ENCODE measurements at places on chromosomes 1 and 21. TPM values are rescaled to one million over a fixed set of nuclear protein-coding genes. Genes with fewer than 3 reads are reported as not detected.

- DNase-seq = no peak
Measured at GRCh38 chr1:14615549-14616218, 17.2 kb downstream of the KAZN start.

DNA sequence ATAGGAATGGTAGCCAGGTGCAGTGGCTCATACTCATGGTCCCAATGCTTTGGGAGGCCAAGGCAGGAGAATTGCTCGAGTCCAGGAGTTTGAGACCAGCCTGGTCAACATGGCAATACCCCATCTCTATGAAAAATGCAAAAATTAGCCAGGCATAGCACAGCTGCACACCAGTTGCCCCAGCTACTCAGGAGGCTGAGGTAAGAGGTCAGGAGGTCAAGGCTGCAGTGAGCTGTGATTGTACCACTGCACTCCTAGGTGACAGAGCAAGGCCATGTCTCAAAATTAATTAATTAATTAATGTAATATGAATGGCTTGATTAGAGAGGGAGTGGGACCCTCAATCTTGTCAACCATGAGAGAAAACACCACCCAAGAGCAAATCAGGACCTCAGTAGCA, 198.7 kb upstream of the DUSP10 start:
- no peak for DNase-seq

- peak; percentile 84 for DNase-seq
Measured at GRCh38 chr21:38913120-38913892, 107.6 kb downstream of the ETS2 start.

- DNase-seq = no peak
Measured at GRCh38 chr1:194466706-194467105, 1280.3 kb upstream of the B3GALT2 start.

- DNase-seq = no peak
Measured at GRCh38 chr21:35128536-35128935, 79.4 kb upstream of the RUNX1 start.

DNA sequence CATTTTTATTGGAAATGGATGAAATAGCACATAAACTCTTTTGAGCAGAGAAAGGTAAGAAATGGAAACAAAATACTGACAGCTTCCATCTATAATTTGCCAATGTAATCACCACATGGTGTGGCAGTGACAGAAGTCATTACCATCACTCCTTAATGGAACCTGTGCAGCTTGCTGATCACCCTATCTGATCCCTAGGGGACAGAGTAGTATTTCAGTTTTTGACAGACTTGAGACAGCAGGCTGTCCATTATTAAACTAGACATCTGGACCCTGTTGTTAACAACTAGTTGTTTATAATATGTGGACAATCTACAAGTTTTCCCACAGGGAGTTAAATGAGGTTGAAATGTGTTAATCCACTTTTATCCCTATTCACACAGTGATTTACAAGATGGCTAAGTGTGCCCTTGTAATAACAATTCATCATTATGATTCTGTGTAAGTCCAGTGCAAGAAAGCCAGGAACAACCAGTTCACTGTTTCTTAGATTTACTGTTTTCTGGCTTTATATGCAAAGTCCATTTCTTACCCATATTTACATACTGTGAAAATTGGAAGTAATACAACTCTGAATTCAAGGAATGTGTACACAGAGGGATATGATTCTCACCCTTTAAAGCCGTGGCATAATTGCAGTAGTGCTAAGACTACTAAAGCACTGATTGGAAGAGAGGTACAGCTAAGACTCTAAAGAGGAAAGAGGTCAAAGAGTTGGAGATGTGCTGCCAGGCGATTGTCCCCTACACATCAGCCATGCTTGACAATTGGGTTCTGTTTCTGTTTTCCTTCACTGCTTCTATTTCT, 9.1 kb downstream of the KCNT2 start:
- no peak for DNase-seq

- DNase-seq = no peak
Measured at GRCh38 chr1:203913073-203913521, 51.7 kb downstream of the SNRPE start.

DNA sequence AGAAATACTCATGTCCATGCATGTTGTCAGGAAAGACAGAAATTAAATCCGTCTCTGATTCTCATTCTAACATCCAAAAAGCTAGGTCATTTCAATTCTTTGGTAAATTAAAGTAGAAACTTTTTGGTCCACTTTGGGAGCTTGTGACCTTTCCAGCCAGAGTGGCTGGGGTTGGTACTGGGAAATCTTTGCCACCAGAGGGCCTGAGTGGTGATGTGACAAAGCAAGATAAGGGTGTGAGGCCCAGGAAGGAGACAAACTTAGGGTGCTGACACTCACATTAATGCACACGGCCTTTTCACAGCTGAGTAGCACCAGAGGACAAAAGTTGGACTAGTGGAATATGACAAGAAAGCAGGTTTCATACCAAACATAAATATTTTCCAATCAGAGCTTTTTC, 144.3 kb downstream of the DNM3 start:
- DNase-seq = no peak

DNA sequence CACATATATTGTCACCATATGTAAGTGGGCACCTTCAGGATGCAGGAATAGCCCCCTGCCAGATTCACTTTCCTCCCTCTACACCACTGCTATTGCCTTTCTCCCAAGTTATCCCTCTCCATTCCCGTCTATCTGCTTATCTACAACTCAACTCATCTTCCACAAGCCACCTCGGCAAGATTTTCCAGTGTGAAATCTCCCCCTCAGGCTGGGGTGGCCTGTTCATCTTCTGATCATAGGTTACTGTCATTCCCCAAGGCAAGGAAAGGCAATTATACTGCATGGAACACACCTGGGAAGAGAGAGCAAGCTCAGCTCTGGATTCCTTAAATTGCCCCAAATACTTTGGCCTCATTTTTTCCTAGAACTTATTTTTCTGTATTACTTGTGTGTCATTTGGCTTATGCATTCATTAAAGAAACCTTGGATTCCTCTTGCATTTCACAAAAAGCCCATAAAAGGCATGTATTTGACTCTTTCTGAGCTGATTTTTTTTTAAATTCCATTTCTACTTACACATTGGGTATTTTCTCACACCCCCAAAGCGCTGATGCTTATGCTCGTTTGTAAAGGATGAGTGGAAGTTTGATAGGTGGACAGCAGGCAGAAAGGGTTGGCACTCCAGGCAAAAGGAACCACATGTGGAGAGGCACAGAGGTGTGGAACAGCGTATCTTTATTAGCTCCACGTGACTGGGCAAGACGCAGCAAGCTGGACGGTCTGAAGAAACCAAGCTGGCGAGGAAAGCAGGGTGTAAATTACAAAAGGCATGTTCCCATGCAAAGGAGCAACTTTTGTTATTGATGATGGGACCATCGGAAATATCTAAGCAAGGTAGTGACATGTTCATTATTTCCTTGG, 169.7 kb upstream of the RAB4A start:
- DNase-seq = no peak

GRCh38 chr1:210332719-210333398, 4.2 kb downstream of the HHAT start:
- DNase-seq = no peak

DNA sequence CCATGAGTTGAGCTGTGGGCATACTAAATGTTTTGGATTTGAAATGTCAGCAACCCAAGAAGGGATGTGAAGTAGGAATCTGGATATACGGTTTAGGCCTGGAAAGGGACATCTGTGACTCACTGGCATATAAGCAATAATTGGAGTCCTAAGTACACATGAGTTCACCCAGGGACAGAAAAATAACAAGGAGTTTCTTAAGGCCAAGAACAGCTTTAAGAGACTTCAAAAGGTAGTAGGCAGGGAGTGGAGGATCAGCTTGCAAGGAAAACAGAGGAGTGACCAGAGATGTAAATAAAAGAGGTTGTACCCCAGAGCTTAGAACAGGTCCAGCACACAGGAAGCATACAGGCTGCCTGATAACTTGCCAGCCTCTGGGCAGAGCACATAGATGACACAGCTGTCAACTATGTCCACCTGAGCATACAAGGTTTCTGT, 28.1 kb downstream of the TMEM50B start:
- no peak for DNase-seq

DNA sequence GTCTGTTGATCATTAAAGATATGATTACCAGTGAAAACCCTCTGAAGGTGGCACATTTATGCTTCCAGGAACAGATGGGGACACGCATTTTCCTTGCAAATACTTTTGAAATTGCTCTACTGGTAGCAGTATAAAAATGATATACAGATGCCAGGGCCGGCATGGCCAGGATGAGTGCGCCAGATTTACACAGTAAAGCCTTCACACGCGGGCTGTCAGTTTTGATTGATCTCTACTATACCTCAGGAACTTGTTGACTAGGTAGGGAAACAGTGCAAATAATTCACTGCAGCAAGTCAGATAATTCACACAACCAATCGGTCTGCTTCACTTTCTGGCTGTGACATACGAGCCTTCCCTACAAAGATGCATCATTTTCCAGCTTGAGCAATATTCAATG, 123.2 kb upstream of the BARHL2 start:
- DNase-seq = no peak

- no peak for DNase-seq
Measured at GRCh38 chr1:65558215-65558614, 137.7 kb downstream of the LEPR start.

COL8A2 gene
- 21.9 TPM for polyA plus RNA-seq

CD1E gene
- polyA plus RNA-seq = 1.0 TPM

OBSCN gene
- polyA plus RNA-seq = 8.4 TPM

ZNF670 gene
- 3.0 TPM for polyA plus RNA-seq

PAFAH2 gene
- 7.4 TPM for polyA plus RNA-seq

COL11A1 gene
- 2.7 TPM for polyA plus RNA-seq

ZNF695 gene
- polyA plus RNA-seq = 0.11 TPM

IVL gene
- polyA plus RNA-seq = 9.5 TPM

SLC25A34 gene
- 1.3 TPM for polyA plus RNA-seq

Data from urinary bladder (tissue), 4 donors.